ENCODE measurements at places on chromosomes 3 and 15. TPM values are rescaled to one million over a fixed set of nuclear protein-coding genes. Genes with fewer than 3 reads are reported as not detected.

Gene ENTPD3
- not detected for total RNA-seq

Gene FOXB1
- total RNA-seq = not detected

Gene SPRED1
- 1.2 TPM for total RNA-seq

Gene PARP15
- 172 TPM for total RNA-seq

Gene SLC28A1
- not detected for total RNA-seq

Gene DZIP1L
- total RNA-seq = not detected

Gene ISL2
- 0.22 TPM for total RNA-seq

Gene PRKCD
- 46.7 TPM for total RNA-seq

Gene PIF1
- total RNA-seq = 2.8 TPM

Gene SLCO2A1
- total RNA-seq = not detected

Gene OSBPL10
- 310 TPM for total RNA-seq

Gene TTC14
- total RNA-seq = 136 TPM

Gene CLDN18
- not detected for total RNA-seq

Gene ZKSCAN7
- 8.0 TPM for total RNA-seq

Gene HRH1
- total RNA-seq = not detected

Gene KBTBD12
- total RNA-seq = 0.24 TPM

Gene PKM
- total RNA-seq = 323 TPM

Gene GRM7
- not detected for total RNA-seq

Gene PPIB
- 107 TPM for total RNA-seq

Gene CPEB1
- 0.62 TPM for total RNA-seq

Gene FANCD2OS
- total RNA-seq = not detected

Gene DLL4
- total RNA-seq = 0.36 TPM

Gene TTC23
- total RNA-seq = 1.9 TPM

Gene SLC35G2
- total RNA-seq = 9.4 TPM

Gene ZNF860
- total RNA-seq = 41.4 TPM

Gene PROS1
- total RNA-seq = not detected

Gene ILDR1
- 1.6 TPM for total RNA-seq

Gene CHRNA7
- not detected for total RNA-seq

Gene SNURF
- 24.1 TPM for total RNA-seq

Gene ATP10A
- total RNA-seq = 1.6 TPM

Gene CPN2
- total RNA-seq = not detected

Gene LIPC
- not detected for total RNA-seq

Gene CHRD
- total RNA-seq = not detected

Gene CLDN16
- not detected for total RNA-seq

Gene CASR
- not detected for total RNA-seq

Gene EFCC1
- not detected for total RNA-seq

Gene FAM81A
- total RNA-seq = 3.8 TPM

Gene MRPL47
- 20.2 TPM for total RNA-seq

Gene PRSS50
- total RNA-seq = 0.10 TPM

Gene MED12L
- total RNA-seq = 0.58 TPM

Gene MASP1
- not detected for total RNA-seq

Gene AGBL1
- total RNA-seq = not detected

Gene HCLS1
- 331 TPM for total RNA-seq

Gene CFAP100
- total RNA-seq = not detected

Gene CCR3
- not detected for total RNA-seq

Gene FEZF2
- total RNA-seq = not detected

Gene SLC28A2
- not detected for total RNA-seq

Gene LMOD3
- total RNA-seq = not detected

Gene PLSCR5
- total RNA-seq = not detected

Gene MTHFS
- 24.4 TPM for total RNA-seq

Gene UBAP1L
- 19.9 TPM for total RNA-seq
